ENCODE measurements at places on chromosomes 4 and X.

DNA sequence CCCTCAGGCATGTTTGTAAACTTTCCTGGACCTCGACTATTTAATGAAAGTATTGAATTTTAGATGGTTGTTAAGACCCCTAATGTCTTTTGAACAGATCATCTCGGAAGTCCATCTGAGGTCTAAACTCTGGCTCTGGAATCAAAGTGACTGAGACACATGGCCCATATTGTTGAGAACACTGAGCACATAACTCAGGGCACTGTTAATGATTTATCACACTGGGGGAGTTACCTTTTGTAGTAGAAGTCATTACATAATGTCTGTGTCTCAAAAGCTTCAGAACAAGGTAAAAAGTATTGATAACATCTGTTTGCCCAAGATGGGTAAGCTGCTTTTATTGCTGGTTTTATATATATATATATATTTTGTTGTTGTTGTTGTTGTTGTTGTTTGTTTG is 103.4 kb upstream of the HS3ST1 start:
- H3K36me3 ChIP-seq = no peaks in the 10 kb centered on the region
- no peak overlapping the region for H3K27ac ChIP-seq
- no peak overlapping the region for H3K4me3 ChIP-seq
- no peak for DNase-seq

GRCh38 chrX:150291014-150291413 is 72.1 kb upstream of the MAMLD1 start:
- H3K27ac ChIP-seq = no peak overlapping the region
- no peaks in the 10 kb centered on the region for H3K4me1 ChIP-seq
- no peaks in the 10 kb centered on the region for H3K27me3 ChIP-seq
- H3K36me3 ChIP-seq = no peaks in the 10 kb centered on the region

- no peaks in the 10 kb centered on the region for H3K36me3 ChIP-seq
- H3K4me3 ChIP-seq = no peak overlapping the region
- H3K4me1 ChIP-seq = no peaks in the 10 kb centered on the region
- no peak for DNase-seq
Measured at GRCh38 chr4:39565878-39566600, 38.8 kb upstream of the UGDH start.

DNA sequence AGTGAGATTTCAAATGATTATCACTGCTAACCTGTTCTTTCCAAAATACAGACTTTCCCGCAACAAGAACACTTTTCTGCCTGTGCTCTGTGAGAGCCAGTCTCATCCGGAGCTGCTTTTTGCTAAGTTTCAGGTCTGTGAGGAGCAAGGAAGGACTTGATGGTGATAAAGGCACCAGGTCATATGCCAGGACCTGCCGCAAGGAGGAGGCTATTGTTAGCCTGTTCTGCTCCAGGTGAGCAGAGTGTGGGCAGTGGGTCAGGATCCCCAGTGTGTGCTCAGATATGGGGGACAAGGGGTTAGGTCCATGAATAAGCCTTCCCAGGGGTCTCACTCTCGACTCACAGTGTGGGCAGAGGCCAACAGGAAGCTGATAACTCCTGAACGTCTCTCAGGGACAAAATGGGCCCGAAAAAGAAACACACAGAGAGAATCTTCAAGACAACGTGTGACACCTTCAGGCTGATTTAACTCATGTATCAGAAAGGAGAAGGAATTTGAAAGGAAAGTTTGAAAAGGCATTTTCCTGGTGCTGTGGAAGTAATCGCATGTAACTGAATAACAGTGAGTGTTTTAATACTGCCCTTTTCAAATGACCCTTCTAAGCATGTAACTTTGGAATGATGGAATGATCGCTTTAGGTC is 57.7 kb upstream of the PDLIM3 start:
- no peaks in the 10 kb centered on the region for H3K4me1 ChIP-seq
- no peak for DNase-seq
- H3K27ac ChIP-seq = no peak overlapping the region
- no peaks in the 10 kb centered on the region for H3K36me3 ChIP-seq
- H3K4me3 ChIP-seq = no peak overlapping the region

- DNase-seq = no peak
- H3K27ac ChIP-seq = no peak overlapping the region
- no peak overlapping the region for H3K4me3 ChIP-seq
- H3K4me1 ChIP-seq = no peaks in the 10 kb centered on the region
Measured at GRCh38 chr4:80803337-80803736, 227.2 kb upstream of the BMP3 start.

- H3K27ac ChIP-seq = no peak overlapping the region
- H3K36me3 ChIP-seq = no peaks in the 10 kb centered on the region
- peaks cover 13% of the 10 kb centered on the region for H3K27me3 ChIP-seq
- H3K4me1 ChIP-seq = no peaks in the 10 kb centered on the region
- H3K4me3 ChIP-seq = peak overlapping the region; percentile 40
- no peak for DNase-seq
Measured at GRCh38 chr4:112704991-112705845, 68.3 kb downstream of the LARP7 start.

DNA sequence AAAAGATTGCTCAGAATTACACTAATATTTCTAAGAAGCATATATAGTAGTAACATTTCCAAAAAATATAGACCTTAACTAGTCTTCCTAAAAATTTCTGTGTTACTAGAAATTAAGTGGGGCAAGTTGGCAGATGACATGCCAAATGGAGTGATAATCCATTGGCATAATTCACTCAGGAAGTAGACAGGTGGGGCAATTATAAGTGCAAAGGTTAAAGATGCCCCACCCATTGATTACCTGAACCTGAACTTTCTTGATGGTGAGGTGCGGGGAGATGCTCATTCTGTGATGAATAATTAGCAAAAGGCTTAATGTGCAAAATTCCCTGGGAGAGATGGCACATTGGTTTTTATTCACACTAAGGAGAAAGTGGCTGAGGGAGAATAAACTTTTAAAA is 145.8 kb upstream of the RASGEF1B start:
- H3K27me3 ChIP-seq = no peaks in the 10 kb centered on the region
- H3K27ac ChIP-seq = no peak overlapping the region
- no peak for DNase-seq
- H3K4me3 ChIP-seq = no peak overlapping the region

DNA sequence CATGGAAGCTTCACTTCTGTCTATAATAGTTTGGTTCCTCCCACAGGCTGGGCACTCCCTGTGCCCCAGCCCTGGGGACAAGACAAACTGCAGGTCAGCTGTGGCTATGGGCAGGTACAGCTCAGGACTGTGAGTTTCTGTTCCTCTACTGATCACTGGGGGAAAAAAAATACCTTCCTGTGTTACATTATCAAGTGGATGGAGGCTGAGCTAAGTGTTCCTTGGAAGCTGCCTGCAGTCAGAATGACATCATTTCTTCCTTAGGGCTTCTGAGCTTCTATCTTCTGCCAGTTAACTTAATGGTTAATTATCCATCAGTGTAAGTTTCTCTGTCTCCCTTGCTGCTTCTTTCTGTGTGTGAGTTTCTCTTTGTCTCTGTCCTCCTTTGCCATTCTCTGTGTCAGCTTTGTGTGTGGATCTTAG is 4.6 kb downstream of the RAB33A start:
- DNase-seq = no peak
- H3K27me3 ChIP-seq = no peaks in the 10 kb centered on the region
- no peak overlapping the region for H3K27ac ChIP-seq

DNA sequence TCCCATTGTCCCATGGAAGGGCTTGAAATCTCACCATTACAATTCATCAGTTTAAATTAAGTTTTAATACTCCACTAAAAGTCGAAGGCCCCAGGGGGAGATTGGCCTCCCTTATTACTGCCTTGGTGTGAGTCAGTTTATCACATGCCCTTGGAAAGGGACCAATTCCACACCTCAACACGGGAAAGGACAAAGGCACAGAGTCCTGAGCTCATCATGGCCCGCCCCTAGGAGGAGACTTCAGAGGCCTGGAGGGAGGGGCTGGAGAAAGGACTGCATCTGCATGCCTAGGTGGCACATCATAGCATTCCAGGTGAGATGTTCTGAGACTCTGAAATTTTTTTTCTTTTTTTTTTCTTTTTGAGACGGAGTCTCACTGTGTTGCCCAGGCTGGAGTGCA is 2.8 kb upstream of the SEL1L3 start:
- no peaks in the 10 kb centered on the region for H3K27me3 ChIP-seq
- no peak overlapping the region for H3K27ac ChIP-seq
- no peak overlapping the region for H3K4me3 ChIP-seq
- DNase-seq = no peak
- no peaks in the 10 kb centered on the region for H3K36me3 ChIP-seq

- no peak overlapping the region for H3K27ac ChIP-seq
- H3K4me3 ChIP-seq = no peak overlapping the region
- H3K36me3 ChIP-seq = no peaks in the 10 kb centered on the region
- no peaks in the 10 kb centered on the region for H3K4me1 ChIP-seq
Measured at GRCh38 chr4:79272761-79273160, 53.1 kb downstream of the NAA11 start.

GRCh38 chrX:153922932-153923857 is 2.9 kb downstream of the ARHGAP4 start:
- peaks cover 37% of the 10 kb centered on the region for H3K4me1 ChIP-seq
- no peak for DNase-seq
- no peak overlapping the region for H3K4me3 ChIP-seq

DNA sequence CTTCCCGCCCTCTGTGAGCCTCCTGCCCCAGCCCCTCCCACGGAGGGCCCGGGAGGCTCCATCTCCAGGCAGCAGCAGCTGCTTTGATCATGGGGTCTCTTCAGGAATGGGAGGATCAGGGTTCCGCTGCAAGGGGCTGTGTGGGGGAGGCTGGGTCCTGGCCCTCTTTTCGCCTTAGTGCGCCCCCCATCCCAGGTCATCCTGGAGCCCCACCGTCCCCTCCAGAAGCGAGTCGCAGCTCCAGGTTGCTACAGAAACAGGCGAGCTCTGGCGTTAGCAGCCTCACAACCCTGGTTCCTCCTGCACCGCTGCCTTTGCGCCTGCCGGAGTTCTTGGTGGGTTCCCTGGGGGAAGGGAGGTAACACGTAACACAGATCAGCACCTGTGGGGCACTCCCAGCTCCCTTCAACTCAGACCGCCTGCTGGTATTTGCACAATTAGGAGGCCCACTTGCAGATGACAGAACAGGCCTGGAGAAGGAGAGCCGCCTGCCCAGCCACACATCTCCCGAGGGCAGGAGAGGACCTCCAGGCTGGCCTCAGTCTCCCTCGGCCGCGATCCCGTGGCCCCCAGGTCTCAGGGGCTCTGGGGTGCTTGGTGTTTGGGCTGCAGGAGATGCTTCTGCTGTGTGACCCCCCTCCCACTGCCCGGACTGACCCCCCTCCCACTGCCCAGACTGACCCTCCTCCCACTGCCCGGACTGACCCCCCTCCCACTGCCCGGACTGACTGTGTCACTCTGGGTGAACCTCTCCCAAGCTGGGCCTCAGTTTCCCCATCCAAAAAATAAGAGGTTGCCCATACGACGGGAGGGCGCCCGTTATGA is 64.2 kb upstream of the ADRA2C start:
- H3K4me1 ChIP-seq = no peaks in the 10 kb centered on the region
- no peaks in the 10 kb centered on the region for H3K36me3 ChIP-seq
- no peaks in the 10 kb centered on the region for H3K27me3 ChIP-seq
- H3K27ac ChIP-seq = no peak overlapping the region
- no peak for DNase-seq

DNA sequence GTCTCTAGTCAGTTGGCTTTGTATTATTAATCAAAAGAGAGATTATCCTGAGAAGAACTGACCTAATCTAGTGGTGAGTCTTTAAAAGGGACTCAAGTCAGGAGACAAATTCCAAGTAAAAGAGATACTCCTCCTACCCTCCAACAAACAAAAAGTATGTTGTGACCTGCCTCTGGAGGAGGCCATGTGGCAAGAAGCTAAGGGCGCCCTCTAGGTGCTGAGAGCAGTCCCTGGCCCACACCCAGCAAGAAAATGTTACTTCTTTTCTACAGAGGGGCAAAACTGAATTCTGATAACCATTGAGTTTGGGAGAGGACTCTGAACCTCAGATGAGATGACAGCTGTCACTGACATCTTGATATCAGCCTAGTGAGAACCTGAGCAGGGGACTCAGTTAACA is 953.6 kb upstream of the AGA start:
- H3K4me1 ChIP-seq = no peaks in the 10 kb centered on the region
- H3K36me3 ChIP-seq = no peaks in the 10 kb centered on the region
- H3K4me3 ChIP-seq = no peak overlapping the region
- DNase-seq = no peak
- H3K27ac ChIP-seq = no peak overlapping the region

- H3K4me3 ChIP-seq = no peak overlapping the region
Measured at GRCh38 chr4:137312257-137312656, 220.0 kb downstream of the PCDH18 start.

- no peak overlapping the region for H3K27ac ChIP-seq
- H3K27me3 ChIP-seq = no peaks in the 10 kb centered on the region
- no peak for DNase-seq
Measured at GRCh38 chr4:156173937-156174336, 220.3 kb upstream of the CTSO start.
